ENCODE measurements at places on chromosomes 3 and 15.

- no peaks in the 10 kb centered on the region for H3K36me3 ChIP-seq
- DNase-seq, result no peak
- H3K4me1 ChIP-seq, result peaks cover 11% of the 10 kb centered on the region
- no peak overlapping the region for H3K4me3 ChIP-seq
These were observed 4.0 kb upstream of the ITGA11 start for GRCh38 chr15:68435966-68436365.

GRCh38 chr3:184234224-184234623 is 4.8 kb downstream of the VWA5B2 start:
- no peaks in the 10 kb centered on the region for H3K36me3 ChIP-seq
- no peak overlapping the region for H3K27ac ChIP-seq
- H3K4me3 ChIP-seq, result no peak overlapping the region
- peaks cover 24% of the 10 kb centered on the region for H3K4me1 ChIP-seq

DNA sequence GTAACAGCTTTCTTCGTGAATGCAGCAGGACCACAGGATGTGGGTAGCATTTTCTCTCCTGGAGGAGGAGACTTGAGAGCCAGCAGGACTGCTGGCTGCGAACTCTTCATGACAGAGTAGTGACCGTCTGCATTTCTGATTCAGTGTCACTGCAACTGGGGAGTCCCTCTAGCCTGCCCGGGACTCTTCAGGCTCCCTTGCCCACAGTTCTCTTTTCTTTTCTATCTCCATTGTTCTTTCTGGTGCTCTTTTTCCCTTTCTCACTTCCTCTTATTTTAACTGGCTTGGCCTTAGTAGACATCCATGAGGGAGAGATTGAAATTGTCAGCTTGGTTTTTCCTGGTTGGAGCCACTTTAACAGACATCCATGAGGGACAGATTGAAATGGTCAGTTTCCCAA is 49.9 kb upstream of the P2RY1 start:
- H3K27ac ChIP-seq, result no peak overlapping the region
- H3K27me3 ChIP-seq, result no peaks in the 10 kb centered on the region
- no peak for DNase-seq
- H3K36me3 ChIP-seq, result no peaks in the 10 kb centered on the region
- H3K4me1 ChIP-seq, result no peaks in the 10 kb centered on the region
- H3K4me3 ChIP-seq, result no peak overlapping the region

DNA sequence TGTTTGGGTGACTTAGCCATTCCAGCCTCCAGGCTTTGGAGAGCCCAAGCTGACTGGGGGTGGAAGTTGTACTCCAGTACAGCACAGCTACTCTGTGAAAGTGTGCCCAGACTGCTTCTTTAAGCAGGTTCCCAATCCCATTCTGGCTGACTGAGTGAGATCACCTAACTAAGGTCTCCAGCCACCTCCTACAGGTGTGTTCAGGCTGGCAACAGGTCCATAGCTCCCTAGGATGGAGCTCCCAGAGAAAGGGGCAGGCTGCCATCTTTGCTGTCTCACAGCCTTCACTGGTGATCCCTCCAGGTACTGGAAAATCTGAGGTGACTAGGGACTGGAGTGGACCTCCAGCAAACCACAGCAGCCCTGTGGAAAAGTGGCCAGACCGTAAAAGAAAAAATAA is 445.3 kb upstream of the KCNMB2 start:
- no peaks in the 10 kb centered on the region for H3K27me3 ChIP-seq
- no peak overlapping the region for H3K4me3 ChIP-seq
- H3K36me3 ChIP-seq, result no peaks in the 10 kb centered on the region
